HepG2 (cell line): ENCODE measurements at places on chromosomes 16 and 17. TPM values are rescaled to one million over a fixed set of nuclear protein-coding genes. Genes with fewer than 3 reads are reported as not detected.
A peak's percentile ranks its signal among the peaks of the same experiment; 100 is the strongest.

The BCL6B gene
- total RNA-seq = not detected in 2 replicates

The ACLY gene
- total RNA-seq = 218 and 277 TPM in 2 replicates

The GABARAPL2 gene
- total RNA-seq = 76.4 and 82.4 TPM in 2 replicates

The NAGS gene
- 3.0 and 4.3 TPM in 2 replicates for total RNA-seq

- no peaks in the 10 kb centered on the region for H3K27me3 ChIP-seq
- no peaks in the 10 kb centered on the region for H3K36me3 ChIP-seq
- H3K4me3 ChIP-seq = no peak overlapping the region
These were observed 13.1 kb downstream of the ABCA9 start for GRCh38 chr17:69047368-69048263.

The RASD1 gene
- total RNA-seq = 1.4 and 1.6 TPM in 2 replicates

The ABCC11 gene
- 1.0 and 1.2 TPM in 2 replicates for total RNA-seq

The OR3A3 gene
- not detected in 2 replicates for total RNA-seq

The CYTH1 gene
- 20.1 and 21.3 TPM in 2 replicates for total RNA-seq

DNA sequence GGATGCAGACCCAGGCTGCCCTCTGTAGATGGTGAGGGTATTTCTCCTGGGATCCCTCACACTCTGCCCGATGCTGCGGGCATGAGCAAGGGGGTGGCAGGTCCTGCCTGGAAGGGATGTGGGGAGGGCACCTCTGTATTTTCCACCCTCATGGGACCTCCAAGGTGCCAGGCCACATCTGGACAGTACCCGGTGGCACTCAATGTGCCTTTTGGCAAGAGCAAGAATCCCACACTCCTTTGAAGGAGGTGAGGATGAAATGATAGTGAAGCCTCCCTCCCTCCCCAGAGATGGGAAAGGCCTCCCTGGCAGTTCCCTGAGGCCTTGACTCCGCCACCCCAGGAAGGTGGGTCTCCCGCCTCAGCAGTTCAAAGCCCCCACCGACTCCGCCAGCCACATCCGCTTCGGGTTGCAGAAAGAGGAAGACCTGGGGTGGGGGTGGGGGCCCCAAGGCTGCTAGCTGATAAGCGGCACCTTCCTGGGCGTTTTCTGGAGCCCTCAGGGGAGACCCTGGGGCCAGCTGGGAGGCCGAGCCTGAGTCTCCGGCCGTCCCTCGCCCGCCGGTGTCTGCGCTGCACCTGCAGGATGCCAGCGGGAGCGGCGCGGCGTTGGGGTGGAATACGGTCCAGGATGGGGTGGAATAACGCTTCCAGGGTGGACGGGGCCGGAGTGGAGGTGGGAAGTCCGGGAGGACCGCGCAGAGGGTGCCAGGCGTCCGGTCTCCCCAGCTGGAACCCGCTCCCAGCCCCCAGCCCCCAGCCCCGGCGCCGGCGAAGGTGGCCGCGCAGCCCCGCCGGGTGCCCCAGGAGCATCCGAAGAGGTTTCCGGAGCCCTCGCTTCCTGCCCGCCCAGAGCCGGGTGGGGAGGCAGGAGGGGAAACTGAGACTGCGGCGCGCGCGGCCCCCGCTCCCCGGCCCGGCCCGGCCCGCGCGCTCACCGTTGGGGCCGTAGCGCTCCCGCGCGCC is 718 bp downstream of the ATP2A3 start:
- H3K4me3 ChIP-seq = no peak overlapping the region
- peaks cover 67% of the 10 kb centered on the region for H3K27me3 ChIP-seq
- no peaks in the 10 kb centered on the region for H3K36me3 ChIP-seq
- H3K4me1 ChIP-seq = peaks cover 42% of the 10 kb centered on the region
- H3K27ac ChIP-seq = no peak overlapping the region

- peak; percentile 80 for DNase-seq
- no peak overlapping the region for H3K27ac ChIP-seq
- no peaks in the 10 kb centered on the region for H3K27me3 ChIP-seq
These were observed 37.5 kb downstream of the ADCY7 start for GRCh38 chr16:50303605-50304466.

The KRT31 gene
- not detected in 2 replicates for total RNA-seq

The ITGB3 gene
- 0.15 and 0.31 TPM in 2 replicates for total RNA-seq

The KRT24 gene
- not detected in 2 replicates for total RNA-seq

- H3K27me3 ChIP-seq = no peaks in the 10 kb centered on the region
- peaks cover 22% of the 10 kb centered on the region for H3K4me1 ChIP-seq
- H3K4me3 ChIP-seq = no peak overlapping the region
- H3K36me3 ChIP-seq = no peaks in the 10 kb centered on the region
- DNase-seq = no peak
- no peak overlapping the region for H3K27ac ChIP-seq
These were observed 6.1 kb upstream of the EIF4A3 start for GRCh38 chr17:80153004-80153403.

DNA sequence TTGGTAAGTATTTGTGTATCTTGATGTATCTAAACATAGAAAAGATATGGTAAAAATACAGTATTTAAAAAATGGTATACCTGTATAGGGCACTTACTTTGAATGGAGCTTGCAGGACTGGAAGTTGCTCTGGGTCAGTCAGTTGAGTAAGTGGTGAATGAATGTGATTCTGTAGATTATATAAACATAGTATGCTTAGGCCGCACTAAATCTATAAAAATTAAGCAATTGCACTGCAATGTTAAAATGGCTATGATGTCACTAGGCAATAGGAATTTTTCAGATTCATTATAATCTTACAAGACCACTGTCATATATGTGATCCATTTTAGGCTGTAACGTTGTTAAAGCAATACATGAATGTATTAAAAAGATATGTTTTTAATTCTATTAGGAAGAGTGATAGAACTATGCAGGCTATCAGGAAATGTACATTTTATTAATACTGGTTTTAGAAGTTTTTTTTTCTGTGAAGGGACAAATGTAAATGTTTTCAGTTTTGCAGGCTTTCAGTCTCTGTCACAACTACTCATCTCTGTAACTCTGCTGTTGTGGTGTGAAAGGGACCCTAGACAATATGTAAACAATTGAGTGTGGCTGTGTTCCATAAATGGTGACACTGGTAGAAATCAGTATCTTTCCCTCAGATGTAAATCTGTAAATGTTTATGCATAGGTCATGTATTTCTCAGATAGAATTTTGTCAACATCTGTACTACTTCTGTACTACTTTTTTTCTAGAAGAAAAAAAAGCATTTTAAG is 10.5 kb downstream of the CBFB start:
- H3K27me3 ChIP-seq = no peaks in the 10 kb centered on the region
- H3K4me3 ChIP-seq = no peak overlapping the region
- DNase-seq = no peak
- H3K27ac ChIP-seq = no peak overlapping the region
- H3K36me3 ChIP-seq = peaks cover 6% of the 10 kb centered on the region

The CTU2 gene
- 21.9 TPM in 2 replicates for total RNA-seq

The ABCA10 gene
- total RNA-seq = 0.02 TPM in 1 of 2 replicates, not detected in the other

DNA sequence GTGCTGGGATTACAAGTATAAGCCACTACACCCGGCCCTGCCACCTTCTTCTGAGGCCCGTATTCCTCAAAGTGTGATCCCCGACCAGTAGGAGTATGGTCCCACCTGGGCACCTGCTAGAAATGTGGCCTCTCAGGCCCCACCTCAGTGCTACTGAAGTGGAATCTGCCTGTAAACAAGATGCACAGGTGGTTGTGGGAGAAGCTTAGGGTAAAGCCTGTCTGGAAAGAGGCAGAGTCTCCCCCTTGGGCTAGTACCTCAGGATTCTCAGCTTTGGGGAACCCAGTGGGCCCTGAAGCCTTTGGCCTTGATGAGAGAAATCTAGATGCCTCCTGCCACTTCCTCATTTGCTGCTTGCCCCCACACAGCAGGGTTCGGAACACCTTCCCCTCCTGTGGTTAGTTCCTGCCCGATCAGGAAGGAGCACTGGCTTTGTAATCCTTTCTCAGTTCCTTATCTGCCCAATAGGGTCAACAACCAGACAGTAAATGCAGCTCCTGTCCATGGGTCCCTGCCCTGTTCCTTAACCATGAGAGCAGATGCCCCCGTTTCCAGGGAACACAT is 25.2 kb downstream of the TK2 start:
- DNase-seq = no peak
- H3K4me1 ChIP-seq = peaks cover 8% of the 10 kb centered on the region
- H3K27ac ChIP-seq = no peak overlapping the region
- H3K27me3 ChIP-seq = no peaks in the 10 kb centered on the region
- peaks cover 32% of the 10 kb centered on the region for H3K36me3 ChIP-seq

DNA sequence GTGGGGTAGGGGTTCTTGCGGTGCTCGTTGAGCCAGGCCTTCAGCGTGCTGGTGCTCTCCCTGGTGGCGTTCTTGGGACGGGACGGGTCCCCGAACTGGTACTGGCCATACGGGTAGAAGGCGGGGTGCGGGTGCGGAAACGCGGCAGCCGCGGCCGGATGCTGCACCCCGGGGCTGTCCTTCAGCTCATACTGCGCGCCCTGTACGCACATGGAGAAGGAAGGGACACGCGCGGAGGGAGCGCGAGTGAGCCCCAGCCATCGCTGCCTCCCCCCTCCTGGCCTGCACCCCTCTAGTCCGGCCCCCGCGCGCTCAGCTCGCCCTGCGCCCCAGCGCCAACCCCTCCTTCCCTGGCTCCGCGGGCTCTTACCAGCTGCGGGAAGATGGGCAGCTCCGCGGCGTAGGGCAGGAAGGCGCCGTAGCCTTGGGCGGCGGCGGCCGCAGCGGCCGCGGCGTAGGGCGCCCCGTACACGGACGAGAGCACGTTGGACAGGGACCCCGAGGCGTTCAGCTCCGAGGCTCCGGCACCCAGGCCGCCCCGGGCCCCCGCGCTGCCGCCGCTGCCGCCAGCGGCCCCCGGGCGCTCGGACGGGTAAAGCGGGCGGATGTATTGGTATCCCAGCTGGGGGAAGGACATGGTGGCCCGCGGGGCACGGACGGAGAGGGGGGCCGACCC is 1.0 kb downstream of the IRX3 start:
- H3K27ac ChIP-seq = peak overlapping the region; percentile 91
- peaks cover 1% of the 10 kb centered on the region for H3K36me3 ChIP-seq
- H3K4me3 ChIP-seq = peak overlapping the region; percentile 88

GRCh38 chr16:87321336-87322107 is 4.3 kb upstream of the C16orf95 start:
- DNase-seq = no peak
- H3K4me3 ChIP-seq = no peak overlapping the region
- peaks cover 20% of the 10 kb centered on the region for H3K4me1 ChIP-seq

DNA sequence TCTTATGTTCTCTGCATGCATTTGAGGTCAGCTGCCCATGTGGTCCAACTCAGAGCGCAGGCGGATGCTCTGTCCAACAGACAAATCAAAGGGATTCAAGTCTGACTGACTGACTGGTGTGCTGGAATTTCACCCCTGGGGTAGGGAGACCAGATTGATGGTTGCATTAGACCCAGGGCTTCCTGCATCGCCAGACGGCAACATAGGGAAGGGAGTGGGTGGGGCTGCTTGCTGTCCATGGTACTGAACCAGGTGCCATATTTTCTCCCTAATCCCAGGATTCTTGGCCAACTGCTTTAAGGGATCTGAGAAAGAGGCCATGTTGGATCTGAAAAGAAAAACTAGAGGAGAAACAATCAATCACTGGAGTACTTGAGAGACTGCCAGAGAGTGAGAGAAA is 332.0 kb downstream of the XYLT1 start:
- no peak overlapping the region for H3K4me3 ChIP-seq
- DNase-seq = no peak
- H3K27me3 ChIP-seq = no peaks in the 10 kb centered on the region
- no peak overlapping the region for H3K27ac ChIP-seq
- H3K4me1 ChIP-seq = no peaks in the 10 kb centered on the region

- no peaks in the 10 kb centered on the region for H3K36me3 ChIP-seq
- DNase-seq = no peak
- no peaks in the 10 kb centered on the region for H3K4me1 ChIP-seq
- 0 out of 2 replicates have a peak, but pooled peaks cover 2% of the 10 kb centered on the region for H3K27me3 ChIP-seq
- no peak overlapping the region for H3K4me3 ChIP-seq
These were observed 168.1 kb downstream of the XYLT1 start for GRCh38 chr16:17302620-17303019.

DNA sequence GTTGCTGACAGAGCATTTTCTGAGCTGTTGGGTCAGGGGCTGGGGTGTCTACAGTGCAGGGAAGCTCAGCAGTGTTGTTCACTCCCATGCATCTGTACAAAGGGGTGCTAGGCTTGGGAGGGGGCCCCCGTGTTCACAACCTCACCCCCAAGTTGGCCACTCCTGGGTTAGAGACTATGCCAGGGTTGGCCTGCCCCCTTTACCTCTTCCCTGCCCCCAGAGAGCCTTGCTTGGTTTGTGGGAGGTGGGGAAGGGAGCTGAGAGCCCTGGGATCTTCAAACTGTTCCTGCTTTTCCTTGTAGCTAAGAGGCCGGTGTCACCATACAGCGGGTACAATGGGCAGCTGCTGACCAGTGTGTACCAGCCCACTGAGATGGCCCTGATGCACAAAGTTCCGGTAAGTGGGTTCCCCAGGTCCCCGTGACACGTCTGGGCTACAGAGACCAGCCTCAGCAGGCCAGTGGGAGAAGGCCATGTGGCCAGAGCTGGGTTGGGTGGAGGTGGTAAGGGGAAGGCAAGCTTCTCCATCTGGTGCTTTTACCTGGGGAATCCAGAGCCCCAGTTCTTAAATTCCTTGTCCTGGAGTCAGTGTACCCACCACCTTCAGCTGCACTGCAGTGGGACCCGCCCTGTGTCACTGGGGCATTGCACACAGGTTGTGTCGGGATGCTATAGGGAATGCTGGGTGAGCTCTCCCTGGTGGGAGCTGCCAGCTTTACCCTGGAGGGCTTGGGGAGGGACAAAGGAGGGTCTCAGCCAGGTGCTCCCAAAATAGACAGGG is 11.8 kb downstream of the GPRC5C start:
- H3K27me3 ChIP-seq = no peaks in the 10 kb centered on the region
- H3K4me3 ChIP-seq = peak overlapping the region; percentile 33
- DNase-seq = no peak
- H3K36me3 ChIP-seq = peaks cover 64% of the 10 kb centered on the region
- peak overlapping the region; percentile 96 for H3K27ac ChIP-seq

- H3K4me1 ChIP-seq = no peaks in the 10 kb centered on the region
- H3K36me3 ChIP-seq = no peaks in the 10 kb centered on the region
- H3K4me3 ChIP-seq = no peak overlapping the region
These were observed 921.4 kb upstream of the EEF2KMT start for GRCh38 chr16:6018848-6019489.

DNA sequence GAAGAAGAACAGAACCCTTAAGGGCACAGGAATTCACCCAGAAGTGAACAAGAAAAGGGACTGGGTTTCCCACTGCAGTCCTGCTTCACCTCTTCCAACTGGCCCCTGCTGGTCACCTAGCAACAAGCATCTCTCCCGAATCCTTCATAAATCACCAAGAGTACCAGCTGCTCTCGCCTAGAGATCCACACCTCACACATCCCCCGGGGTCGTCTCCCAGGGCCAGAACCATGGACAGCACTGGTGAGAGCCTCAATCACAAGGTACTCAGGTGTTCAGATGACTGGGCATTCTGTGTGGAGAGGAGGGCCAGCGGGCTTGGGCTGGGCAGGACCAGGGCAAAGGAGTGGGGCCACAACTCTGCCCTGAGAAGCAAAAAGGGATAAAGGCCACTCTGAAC is 65.9 kb downstream of the CCT6B start:
- H3K27me3 ChIP-seq = peaks cover 9% of the 10 kb centered on the region; the same call in 2 of the 3 replicates
- H3K4me3 ChIP-seq = no peak overlapping the region
- no peaks in the 10 kb centered on the region for H3K4me1 ChIP-seq
- no peak for DNase-seq
- H3K27ac ChIP-seq = no peak overlapping the region

DNA sequence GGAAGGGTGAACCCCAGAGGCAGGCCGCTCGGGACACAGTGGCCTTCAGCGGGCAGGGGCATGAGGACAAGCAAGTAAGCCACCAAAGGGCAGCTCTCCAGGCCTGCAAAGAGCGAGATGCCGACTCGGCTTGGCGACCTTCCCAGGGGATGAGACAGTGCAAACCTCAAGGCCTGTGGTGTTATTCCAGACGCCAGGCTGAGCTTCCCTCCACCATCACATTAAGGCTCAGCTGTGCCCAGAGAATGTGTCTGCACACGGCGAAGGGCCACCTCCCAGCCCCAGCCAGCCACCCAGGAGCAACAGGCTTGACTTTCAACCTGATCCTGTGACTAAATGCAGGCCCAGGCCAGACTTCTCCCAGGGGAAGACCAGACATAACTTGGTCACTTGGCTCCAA is 251.4 kb downstream of the SOX9 start:
- no peaks in the 10 kb centered on the region for H3K36me3 ChIP-seq
- no peak overlapping the region for H3K4me3 ChIP-seq
- H3K27me3 ChIP-seq = no peaks in the 10 kb centered on the region
- H3K27ac ChIP-seq = no peak overlapping the region

The TSEN54 gene
- 43.6 and 62.9 TPM in 2 replicates for total RNA-seq
